ENCODE measurements at places on chromosomes 1 and 21.

- no peak for DNase-seq
Measured at GRCh38 chr1:203671047-203671446, 44.4 kb downstream of the ATP2B4 start.

- DNase-seq = no peak
Measured at GRCh38 chr21:42741066-42741465, 87.6 kb downstream of the PDE9A start.

DNA sequence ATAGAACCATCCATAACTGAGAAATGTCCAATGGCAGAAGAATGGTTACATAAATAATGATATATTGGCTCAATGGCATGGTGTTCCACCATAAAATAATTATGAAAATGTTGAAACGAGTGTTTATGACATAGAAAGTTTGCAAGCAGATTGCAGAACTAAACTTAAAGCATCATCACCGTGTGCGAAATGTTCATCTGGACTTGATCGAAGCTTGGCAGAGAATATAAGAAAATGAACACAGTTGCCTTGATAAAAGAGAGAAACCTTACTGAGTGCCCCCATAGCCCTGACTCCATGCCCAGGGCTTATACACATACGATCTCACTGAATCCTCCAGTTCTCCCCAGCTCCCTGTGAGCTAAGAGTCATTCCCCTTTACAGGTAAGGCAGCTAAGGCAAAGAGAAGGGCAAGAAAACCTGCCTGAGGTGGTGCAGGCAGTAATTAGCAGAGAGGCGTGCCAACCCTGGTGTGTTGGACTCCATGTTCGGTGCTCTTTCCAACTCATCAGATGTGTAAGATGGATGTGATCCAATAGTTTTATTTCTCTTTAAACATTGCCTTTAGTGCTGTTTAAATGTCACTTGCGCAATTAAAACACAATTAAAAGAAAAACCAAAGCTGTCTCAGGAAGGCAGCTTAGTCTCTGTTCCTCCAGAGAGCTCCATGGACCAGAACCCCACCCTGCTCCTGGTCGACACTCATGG, 21.8 kb upstream of the SPOCD1 start:
- DNase-seq = no peak

GRCh38 chr1:165616054-165616612, 14.9 kb upstream of the MGST3 start:
- DNase-seq = no peak

DNA sequence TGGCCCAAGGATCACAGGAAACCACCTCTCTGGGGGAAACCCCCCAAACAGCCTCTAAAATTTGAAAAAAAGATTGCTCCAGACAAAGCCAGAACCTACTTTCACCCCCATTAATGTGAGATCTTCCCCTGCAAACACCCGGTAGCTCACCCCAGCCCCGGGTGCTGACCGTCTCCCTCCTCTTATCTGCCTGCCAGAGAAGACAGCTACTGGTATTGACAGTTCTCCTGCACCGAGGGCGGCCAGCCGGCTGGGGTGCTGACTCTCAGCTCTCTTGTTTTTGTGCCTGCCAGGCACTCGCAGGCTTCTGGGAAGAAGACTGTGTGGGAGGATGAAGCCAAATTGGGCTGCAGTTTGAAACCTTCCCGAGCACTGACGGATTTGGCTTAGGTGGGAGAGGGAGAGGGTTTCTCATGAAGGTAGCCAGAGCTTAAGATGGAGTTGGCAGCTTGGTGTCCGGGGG, 48.2 kb downstream of the RASSF5 start:
- peak; percentile 69 for DNase-seq

DNA sequence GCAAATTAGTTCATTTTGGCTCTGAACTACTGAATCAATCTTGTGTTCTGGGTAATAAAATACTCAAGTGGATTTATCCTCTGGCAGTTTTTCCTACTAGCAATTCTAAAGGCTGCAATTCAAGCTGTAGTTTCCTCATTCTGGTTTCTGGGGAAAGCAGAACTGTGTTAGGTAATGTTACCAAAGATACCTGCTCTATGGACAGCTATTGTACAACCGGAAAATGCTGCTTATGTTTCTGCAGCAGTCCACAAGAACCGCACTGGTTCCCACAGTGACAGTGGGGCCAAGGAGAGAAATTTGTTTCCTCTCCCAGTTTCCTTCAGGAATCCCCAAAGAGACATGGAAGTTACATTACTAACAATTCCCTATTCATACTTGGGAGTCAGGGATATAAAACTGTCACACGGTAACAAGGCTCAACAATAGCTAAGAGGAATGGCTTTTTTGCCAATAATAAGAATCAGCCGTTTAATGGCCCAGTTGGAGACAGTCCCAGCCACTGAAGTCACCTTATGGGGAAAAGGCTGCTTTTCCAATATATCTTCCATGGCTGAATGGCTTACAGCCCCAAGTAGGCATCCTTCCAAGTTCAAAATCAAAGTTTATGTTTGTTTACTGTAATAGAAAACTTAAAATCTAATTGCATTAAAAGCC, 52.6 kb downstream of the PCNX2 start:
- DNase-seq = no peak

GRCh38 chr1:30275926-30276764, 447.2 kb downstream of the MATN1 start:
- DNase-seq = no peak

DNA sequence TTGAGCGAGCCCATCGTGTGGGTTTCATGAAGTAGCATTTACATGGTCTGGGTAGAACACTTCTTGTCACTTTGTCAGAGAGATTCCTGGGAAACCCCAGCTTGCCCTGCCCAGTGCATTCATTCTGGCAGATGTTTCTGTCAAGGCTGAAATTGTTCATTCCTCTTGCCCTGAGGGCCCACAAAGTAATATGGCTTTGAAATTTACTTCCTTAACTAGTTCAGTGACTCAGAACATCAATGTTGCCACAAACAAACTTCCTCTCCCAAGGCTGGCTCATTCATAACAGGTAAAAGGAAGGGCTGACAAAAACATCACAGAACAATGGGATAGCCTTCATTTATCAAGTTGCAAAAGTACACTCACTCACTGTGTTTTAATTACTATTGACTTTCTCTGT, 5.0 kb upstream of the KIAA0040 start:
- no peak for DNase-seq

GRCh38 chr1:208349694-208350330, 105.6 kb upstream of the PLXNA2 start:
- no peak for DNase-seq

- no peak for DNase-seq
Measured at GRCh38 chr1:159943908-159944622, 1.3 kb downstream of the IGSF9 start.

DNA sequence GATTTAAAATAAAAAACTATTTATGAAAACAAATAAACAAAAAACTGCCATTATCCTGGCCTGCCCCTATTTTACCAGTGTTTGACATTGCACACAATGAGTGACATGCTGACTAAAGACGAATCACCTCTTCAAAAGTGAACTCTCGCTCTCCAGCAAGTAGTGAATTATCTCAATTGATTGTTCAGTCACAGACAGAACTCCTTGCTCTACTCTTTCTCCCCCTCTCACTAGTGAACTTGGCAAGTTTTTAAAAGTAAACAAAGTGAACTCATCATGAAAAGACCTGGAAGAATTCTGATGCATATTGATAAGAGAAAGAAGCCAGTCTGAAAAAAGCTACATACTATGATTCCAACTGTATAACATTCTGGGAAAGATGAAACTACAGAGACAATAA, 4.7 kb upstream of the C1orf52 start:
- no peak for DNase-seq

GRCh38 chr1:101193733-101194169, 43.1 kb upstream of the S1PR1 start:
- no peak for DNase-seq

- peak; percentile 75 for DNase-seq
Measured at GRCh38 chr1:1019122-1019999, 559 bp upstream of the AGRN start.

DNA sequence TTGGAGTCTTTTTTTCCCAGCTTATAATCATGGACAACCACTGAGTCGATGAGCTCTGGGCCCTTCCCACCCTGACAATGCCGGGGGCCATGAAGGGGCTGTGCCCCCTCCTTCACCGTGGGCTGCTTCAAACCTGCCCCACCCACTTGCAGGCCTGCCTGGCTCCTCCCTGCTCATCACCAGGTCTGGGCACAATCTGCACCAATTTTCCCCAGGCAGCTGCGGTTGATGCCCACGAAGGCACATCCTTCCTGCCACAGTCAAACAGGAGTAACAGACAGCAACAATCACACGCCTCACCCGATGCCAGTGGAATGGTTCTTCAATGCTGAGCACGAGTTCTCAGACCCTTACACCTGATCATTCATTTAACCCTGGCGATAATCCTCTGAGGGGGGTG, 18.9 kb downstream of the PGLYRP3 start:
- DNase-seq = peak; percentile 25

GRCh38 chr1:35932941-35933340, 2.0 kb downstream of the AGO3 start:
- DNase-seq = no peak

DNA sequence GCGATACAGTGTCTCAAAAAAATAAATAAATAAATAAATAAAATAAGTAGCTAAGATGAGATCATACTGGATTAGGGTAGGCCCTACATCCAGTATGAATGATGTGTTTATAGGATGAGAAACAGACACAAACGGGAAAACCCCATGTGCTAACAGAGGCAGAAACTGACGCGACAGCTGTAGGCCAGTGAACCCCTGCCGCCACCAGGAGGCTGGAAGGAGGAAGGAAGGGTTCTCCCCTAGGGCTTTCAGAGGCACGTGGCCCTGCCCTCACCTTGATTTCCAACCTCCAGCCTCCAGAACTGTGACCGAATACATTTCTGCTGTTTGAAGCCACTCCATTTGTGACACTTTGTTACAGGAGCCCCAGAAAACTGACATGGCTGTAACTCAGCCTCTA, 38.5 kb downstream of the CHD5 start:
- DNase-seq = no peak

DNA sequence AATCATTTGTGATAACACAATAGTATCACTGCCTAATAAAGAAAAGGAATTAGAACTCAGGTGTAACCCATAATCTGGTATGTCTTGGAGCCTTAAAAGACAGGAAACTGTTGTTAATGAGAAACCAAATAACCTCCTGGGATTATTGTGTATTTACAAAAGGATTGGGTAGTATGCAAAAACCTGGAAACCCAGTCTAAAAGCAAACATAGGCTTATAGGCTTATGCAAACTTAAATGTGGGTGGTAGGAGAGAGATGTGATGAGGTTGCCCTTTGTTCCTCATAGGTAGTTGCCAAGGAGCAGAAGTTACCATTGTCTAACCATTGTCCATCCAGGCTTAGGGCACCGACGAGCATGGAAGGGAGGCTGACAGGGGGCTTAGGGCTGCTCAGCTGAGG, 165.8 kb downstream of the AK5 start:
- no peak for DNase-seq

DNA sequence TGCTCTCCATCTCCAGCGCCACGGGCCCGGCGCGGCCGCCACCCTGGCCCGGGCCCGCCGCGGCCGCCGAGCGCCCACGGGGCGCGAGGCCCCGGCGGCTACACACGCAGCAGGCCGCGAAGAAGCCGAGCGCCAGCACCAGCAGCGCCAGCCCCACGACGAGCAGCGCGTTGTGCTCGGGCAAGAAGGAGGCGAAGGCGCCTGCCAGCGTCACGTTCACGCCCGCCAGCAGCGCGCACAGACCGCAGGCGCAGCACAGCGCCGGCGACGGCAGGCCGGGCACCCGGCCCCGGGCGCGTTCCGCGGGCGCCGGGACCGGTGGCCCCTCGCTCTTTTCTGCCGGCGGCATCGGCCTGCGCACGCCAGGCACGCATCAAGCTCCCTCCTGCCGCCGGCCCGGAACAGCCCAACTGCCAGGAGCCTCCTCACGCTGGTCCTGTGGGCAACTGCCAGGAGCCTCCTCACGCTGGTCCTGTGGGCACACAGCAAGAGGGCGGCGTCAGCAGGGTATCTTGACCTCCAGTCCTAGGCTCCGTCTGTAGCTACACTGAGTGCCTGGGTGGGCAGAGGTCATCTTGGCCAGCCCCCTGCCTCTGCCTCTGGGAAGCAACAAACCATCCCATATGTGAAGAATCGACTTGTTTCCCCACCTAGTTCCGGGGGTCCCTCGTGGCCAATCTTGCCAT, 18.1 kb downstream of the KNCN start:
- peak; percentile 52 for DNase-seq

- DNase-seq = no peak
Measured at GRCh38 chr1:7269525-7269924, 484.3 kb downstream of the CAMTA1 start.

DNA sequence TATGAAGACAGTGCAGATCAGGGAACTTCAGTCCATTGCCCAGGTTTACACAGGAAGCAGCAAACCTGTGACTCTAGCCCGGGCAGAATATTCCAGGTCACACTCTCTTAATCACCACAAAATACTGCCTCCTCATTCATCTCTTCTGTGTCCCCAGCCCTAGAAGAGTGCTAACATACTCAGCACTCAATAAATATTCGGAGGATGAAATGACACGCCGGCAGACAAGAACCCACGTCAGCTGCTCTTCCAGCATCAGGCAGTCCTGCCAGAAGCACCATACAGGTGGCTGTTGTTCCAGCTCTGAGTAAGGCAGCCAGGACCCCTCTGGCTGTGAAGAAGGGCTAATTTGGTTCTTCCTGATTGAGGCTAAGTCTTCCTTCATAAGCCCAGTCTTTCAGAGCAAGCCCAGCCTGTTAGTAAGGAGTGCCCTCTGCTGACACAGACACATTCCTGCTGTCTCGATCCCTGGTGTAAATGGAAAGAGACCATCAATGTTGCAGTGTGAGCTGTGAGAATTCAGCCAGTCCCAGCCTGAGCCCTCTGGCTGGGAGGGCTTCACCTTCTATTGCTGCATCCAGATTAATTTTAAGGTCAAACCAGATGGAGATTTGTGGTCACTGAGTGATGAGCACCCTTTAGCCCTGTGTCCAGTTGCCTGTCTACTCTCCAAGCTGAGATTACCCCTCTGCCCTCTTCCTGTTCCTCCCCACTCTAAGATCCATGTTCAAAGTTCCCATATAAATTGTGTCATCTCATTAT, 45.0 kb upstream of the KIRREL1 start:
- no peak for DNase-seq

DNA sequence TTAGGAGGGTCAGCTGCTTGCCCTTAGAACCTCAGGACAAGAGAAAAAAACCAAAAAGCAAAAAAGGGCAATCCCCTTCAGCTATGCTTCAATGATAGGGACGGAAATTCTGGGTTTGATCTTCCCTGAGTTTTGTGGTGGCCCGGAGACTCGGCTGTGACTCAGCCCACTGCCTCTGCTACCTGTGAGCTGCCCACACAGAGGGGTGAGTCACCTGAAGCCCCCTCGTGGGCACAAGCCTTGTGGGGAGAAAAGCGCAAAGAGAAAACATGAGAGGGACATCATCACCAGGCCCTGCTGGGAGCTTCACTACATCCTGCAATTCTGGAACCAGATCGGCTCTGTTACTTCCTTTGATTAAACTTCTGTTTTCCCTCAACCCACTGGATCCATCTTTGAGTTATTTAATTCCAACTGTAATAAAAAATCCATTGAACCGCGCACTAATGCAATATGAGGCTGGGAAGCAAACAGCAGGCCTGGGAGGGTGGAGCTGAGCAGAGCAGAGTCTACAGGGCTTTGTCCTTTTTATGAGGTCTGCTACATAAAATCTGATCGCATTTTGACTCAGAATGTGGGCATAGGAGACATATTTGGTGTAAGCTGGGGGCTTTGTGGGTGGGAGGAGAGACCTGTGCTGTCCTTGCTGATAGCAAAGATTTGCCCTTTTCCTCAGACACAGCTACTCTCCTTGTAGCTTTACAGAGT, 58.7 kb upstream of the STUM start:
- DNase-seq = no peak
